ENCODE measurements at places on chromosomes 5 and 9.

- no peak for DNase-seq
These were observed 150.0 kb upstream of the GDNF start for GRCh38 chr5:37989884-37990283.

DNA sequence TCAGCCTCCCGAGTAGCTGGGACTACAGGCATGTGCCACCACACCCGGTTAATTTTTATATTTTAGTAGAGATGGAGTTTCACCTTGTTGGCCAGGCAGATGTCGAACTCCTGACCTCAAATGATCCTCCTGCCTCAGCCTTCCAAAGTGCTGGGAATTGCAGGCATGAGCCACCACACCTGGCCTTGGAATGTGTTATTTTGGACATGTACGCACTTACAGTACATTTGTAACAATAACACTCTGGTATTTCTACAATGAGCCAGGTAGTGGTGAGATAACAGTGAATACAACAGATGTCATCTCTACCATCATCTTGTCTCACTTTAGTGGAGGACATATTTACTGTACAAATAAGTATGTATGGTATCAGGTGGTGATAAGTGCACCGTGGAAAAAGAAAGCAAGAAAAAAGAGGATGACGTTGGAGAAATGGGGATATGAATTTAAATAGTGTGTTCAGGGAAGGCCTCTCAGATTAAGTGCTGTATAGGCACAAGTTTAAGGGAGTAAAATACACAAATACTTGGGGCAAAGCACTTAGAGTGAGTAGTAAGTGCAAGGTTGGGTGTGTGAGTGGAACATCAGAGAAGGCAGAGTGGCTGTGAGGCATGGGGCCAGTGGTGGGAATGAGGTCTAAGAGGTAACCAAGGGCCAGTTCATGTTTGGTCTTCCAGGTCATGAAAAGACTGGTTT is 100.1 kb downstream of the CDC42SE2 start:
- no peak for DNase-seq

DNA sequence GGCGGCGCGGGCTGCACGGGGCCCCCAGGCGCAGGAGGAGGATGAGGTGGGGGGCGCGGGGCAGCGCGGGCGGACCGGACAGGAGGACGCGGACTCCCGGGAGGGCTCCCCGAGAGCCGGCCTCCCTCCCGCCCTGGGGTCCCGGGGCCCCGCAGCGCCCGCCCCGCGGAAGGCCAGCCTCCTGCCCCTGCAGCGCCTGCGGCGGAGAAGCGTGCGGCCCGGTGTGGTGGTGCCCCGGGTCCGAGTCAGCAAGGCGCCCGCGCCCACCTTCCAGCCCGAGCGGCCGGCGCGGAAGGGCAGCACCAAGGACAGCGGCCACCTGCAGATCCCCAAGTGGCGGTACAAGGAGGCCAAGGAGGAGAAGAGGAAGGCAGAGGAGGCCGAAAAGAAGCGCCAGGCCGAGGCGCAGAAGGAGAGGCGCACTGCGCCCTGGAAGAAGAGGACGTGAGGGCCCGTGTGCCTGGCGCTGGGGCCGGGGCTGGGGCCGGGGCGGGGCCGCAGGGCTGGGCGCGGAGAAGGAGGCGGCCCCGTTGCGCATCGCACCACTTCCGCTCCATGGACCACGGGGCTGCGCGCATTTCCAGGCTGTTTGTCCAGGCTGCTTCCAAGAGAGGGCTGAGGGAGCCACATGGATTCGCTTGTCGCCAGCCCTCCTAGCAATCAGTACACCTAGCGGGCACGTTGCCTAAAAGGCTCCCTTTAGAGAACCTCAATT is 86.0 kb downstream of the ANKRD33B start:
- DNase-seq = no peak

DNA sequence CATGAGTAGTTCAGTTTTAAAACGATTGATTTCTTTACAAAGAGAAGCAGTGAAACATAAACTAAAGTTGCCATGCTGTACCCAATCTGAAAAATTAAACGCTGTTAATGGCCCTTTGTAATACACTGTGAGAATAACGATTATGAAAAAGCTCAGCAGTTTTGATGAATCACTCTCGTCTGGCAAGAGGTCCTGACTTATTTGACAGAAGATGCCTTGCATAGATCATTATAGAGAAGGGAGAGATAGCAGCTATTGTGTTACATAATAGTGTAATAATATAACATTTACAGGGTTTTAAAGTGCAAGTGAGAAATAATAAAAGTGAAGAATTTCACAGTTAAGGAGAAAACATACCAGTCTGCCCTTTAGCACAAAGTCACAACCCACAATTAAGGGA is 361.5 kb upstream of the CDH10 start:
- no peak for DNase-seq

- no peak for DNase-seq
These were observed 238.6 kb upstream of the TMEM161B start for GRCh38 chr5:88507261-88507660.

DNA sequence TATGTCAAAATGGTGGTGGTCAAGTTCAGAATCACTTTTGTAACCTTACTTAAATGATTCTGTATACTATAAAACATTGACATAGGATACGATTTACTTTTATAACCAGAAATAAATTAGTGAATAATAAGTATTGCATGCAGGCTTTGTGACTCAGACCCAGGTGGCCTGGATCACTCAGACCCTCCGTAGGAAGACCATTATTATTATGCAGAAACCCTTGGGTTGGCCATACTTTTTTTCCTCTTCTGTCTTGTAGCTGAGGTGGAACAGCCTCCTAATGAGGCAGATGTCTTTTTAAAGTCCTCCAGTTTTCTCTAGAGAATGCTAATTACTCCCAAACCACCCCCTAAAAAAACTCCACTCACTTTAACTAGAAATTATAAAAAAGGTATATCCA is 121.9 kb downstream of the LPAR1 start:
- no peak for DNase-seq

DNA sequence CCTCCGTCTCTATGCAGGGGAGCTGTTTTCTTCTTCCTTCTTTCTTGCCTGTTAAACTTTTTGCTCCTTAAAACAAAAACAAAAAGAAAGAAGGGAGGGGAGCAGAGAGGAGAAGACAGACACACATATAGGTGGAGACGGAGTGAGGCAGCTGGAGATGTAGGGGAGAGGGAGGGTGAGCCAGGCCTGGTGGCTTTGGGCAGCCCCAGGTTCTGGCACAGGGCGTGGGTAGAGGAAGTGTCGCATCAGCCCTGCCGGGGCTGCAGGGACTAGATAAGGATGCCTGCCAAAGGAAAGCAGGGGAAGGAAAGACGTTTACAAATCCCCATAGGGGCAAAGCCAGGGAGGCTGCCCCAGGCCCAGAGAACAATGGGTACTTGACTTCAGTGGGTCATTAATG is 38.7 kb upstream of the PTGS1 start:
- DNase-seq = no peak

- no peak for DNase-seq
These were observed 283.3 kb upstream of the ANKRD55 start for GRCh38 chr5:56516441-56516840.

- DNase-seq = no peak
These were observed 77.5 kb downstream of the TRPM6 start for GRCh38 chr9:74810200-74810599.

DNA sequence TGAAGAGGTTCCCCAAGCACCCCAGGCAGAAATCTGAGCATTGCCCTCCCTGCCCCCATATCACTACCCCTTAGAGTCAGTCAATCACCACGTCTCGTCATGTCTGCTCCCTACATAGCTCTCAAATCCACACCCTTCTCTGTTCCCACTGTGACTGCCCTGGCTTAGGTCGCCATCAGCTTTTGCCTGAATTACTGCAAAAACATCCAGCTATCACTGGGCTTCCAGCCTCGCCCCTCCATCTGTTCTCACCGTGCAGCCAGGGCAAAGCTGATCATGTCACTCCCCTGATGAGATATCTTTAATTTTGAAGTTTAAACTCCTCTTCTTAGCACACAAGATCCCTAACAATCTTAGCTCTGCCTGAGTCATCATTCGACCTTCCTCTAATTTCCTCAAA is 89.6 kb upstream of the TBC1D2 start:
- DNase-seq = no peak

- DNase-seq = no peak
These were observed 14.5 kb downstream of the TNFSF15 start for GRCh38 chr9:114791312-114791711.

- DNase-seq = no peak
These were observed 1.1 kb upstream of the ENTPD2 start for GRCh38 chr9:137054932-137055384.

Data from NT2/D1 (cell line).